Eye (tissue), 1 donor: ENCODE measurements at places on chromosomes 7 and 10.

GRCh38 chr10:96482815-96483588 lies 30.7 kb downstream of the TLL2 start:
- DNase-seq = no peak

GRCh38 chr10:17001297-17001744 lies 128.3 kb downstream of the CUBN start:
- DNase-seq = no peak

DNA sequence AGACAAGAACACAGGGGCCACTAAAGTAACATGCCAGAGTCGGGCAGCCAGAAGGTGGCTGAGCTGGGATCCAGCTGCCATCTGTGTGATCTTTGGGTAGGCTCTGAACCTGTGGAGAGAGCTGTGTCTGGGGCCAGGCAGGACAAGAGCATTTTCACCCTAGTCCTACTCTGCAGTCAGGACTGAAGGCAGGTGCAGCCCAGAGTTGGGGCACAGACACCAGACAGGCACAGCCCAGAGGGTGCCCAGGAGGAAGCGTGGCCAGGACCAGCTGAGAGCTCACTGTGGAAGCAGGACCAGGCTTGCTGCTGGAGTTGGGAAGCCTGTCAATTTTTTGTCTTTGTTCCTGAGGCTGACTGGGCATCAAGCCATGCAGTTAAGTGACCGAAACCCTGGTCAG lies 113.6 kb downstream of the ADCY1 start:
- DNase-seq = no peak

DNA sequence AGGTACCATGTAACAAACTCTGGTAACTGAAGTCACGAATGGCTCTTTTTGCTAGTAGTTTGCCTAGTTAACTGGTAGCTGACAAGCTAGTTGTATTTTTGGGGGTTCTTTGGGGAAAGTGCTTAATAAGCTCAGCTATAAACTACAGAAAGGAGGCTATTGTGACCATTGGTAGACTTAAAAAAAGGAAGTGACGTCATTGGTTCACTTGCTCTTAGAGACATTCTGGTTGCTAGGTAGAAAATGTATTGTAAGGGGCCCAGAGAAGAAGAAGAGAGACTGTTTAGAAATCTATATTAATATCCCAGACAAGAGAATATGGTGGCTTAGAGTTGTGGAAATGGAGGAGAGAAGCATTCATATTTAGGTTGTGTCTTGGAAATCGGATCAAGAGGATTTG lies 103.0 kb downstream of the NXPH1 start:
- DNase-seq = no peak

DNA sequence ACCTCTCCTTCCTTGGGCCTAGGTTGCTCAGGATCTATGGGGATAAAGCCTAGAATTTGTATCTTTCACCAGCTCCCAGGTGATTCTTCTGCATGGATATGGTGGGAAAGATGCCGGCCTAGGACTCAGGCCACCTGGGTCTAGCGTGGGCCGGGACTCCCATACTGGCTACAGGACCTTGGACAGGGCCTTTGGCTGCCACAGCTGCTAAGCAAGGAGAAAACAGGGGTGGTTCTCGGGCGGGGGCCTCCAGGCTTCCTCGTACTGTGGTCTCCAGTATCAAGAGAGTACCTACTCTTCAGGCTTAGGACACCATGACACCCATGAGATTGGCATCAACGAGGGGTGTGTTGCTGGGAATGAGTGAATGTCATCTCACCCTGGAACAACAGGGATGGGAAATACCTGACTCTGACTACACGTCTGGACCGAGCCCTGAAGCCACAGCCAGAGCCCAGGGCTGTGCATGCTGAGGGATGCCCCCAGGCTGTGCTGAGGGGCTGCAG lies 120.3 kb upstream of the ADAM12 start:
- DNase-seq = peak; percentile 6

DNA sequence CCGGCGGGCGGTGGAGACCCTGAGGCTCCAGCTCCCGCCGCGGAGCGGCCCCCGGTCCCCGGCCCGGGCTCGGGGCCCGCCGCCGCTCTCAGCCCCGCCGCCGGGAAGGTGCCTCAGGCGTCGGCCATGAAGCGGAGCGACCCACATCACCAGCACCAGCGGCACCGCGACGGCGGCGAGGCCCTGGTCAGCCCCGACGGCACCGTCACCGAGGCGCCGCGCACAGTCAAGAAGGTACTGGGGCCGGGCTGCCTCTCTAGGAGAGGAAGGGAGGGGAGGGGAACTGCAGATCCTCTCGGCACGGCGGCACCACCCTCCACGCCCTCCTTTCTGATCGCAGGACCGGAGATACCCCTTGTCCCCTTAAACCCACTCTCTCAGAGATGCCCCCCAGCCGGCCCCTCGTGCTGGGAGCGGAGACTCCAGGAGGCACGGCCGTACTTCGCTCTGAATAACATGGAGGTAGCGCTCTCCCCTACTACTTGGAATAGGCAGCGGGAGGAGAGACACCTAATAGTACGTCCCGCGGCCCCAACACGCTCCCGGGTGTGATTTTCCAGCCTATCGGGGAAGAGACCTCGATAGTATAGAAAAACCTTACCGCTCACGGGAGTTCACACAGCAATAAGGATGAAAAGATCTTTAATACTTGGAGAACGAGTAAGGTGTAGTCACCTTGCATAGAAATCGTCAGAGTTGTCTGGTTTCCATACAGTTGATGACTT lies 538 bp downstream of the AHCYL2 start:
- peak; percentile 88 for DNase-seq

GRCh38 chr10:33154590-33154989 lies 179.9 kb downstream of the NRP1 start:
- no peak for DNase-seq
